Hematopoietic multipotent progenitor cell treated with erythropoietin and hydrocortisone succinate and interleukin-3 and kit ligand, for 4 days (in vitro differentiated cells): ENCODE measurements at places on chromosomes 6 and 20.

DNA sequence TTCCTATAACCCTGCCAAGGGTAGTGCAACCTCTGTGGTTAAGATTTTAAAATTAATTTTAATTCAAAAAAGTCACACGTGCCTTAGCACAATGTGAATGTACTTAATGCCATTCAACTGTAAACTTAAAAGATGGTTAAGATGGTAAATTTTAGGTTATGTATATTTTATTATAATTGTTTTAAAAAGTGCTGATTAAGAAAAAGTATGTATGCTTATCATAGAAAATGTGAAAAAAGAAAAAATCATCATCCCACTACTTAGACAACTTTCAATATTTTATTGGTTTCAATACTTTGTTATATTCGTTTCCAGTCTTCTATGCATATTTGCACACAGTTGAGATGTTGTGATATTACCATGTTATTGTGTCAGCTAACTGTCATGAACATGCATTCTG is 18.7 kb downstream of the ARFGEF2 start:
- DNase-seq, result no peak

DNA sequence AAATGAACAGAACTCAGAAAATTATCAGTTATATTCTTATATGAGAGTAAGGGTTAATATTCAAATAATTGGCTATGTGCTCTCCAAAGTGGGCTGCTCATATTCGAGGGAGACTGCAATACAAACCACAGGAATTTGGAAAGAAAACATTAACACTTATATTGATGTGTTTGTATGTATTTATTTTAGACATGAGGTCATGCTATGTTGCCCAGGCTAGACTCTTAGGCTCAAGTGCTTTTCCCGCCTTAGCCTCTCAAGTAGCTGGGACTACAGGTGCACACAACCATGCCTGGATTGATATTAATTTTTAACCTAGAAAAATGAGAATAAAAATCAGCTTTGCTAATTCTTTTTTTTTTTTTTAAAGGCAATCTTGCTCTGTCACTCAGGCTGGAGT is 35.0 kb downstream of the BTBD9 start:
- DNase-seq, result no peak

DNA sequence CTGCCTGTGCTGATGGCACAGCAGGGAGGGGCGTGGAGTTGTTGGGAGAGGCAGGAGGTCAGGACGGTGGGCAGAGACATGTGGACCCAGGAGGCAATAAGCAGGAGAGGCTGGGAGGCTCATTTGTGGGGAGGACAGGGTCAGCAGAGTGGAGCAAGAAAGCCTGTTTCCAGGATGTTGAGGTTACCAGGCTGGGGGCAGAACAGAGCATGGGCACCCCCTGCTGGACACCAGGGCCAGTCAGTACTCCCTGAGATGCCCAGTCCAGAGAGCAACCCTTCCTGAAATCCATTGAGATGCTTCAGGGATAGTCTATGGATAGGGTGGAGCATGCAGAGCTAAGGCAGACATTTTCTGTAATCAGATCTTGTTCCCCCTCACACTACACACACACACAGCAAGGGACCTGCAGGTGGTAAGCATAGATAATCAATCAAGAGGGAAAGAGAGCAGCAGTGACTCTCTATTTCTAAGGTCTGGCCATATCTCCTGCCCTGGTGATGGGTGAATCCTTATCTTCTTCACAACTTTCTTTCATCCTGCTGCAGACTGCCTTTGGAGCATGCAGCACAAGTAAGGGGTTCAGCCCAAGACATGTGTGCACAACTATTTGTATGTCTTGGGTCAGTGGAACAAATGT is 41.7 kb downstream of the MOCS1 start:
- DNase-seq, result peak; percentile 59

GRCh38 chr6:24668997-24669361 is 2.1 kb downstream of the ACOT13 start:
- no peak for DNase-seq

GRCh38 chr20:57566803-57567459 is 6.0 kb downstream of the PCK1 start:
- no peak for DNase-seq

GRCh38 chr6:123962508-123962907 is 158.8 kb downstream of the NKAIN2 start:
- no peak for DNase-seq
